SW480 (cell line): ENCODE measurements at places on chromosomes 5 and 9.

GRCh38 chr9:125932012-125932411, 184.8 kb downstream of the PBX3 start:
- peak; percentile 31 for DNase-seq

GRCh38 chr9:36891341-36891811, 142.7 kb downstream of the PAX5 start:
- DNase-seq: no peak

- no peak for DNase-seq
Measured at GRCh38 chr5:37569466-37569865, 190.3 kb downstream of the WDR70 start.

DNA sequence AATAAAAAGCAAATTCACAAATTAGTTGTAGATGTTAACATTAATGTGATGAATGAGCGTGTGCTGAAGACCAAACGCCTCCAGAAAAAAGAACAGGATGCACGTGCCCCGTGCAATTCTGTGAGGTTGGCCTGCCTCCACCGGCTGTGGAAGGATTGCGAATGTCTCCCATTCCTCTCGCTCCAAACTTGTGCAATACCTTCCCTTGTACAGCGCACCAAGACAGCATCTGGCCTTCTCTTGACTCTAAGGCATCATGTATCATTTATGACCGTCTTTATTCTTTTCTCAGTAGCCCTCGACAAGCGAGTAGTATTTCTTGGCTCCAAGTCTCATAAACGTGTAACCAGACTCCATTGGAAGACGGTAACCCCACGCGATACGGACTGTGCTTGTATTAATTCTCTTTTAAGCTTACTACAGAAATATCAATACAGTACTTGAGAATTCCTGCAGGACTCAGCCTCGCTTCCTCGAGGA, 1.5 kb upstream of the TESK1 start:
- no peak for DNase-seq

GRCh38 chr5:160539431-160539830, 117.8 kb downstream of the PTTG1 start:
- no peak for DNase-seq

DNA sequence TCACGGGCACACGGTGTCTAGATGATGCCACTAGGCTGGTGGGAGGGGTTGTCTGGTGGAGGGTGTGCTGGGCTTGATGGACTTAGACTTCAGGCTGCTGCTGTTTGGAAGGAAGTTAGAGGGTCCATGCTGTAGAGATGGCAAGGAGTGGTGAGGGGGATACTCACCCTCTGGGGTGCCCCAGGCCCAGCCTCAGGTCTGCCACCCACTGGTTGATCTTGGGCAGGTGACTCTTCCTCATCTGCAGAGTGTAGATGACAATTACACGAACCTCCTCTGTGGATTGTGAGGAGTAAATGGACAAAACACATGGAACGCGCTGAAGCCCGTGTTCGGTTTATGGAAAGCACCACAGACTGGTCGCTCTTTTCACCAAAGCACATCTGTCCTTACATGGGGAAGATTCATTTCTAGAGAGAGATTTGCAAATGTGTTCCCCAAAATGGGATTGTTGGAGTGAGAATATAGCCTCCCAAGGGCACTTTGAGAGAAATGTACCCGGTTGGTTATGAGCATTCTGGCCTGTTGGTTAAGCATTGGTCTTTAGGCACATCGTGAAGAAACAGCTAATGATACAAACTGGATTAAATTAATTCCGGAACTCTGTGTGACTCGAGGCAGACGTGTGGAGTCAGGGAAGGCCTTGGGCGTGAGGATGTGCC, 58.2 kb downstream of the ZNF618 start:
- DNase-seq: no peak

DNA sequence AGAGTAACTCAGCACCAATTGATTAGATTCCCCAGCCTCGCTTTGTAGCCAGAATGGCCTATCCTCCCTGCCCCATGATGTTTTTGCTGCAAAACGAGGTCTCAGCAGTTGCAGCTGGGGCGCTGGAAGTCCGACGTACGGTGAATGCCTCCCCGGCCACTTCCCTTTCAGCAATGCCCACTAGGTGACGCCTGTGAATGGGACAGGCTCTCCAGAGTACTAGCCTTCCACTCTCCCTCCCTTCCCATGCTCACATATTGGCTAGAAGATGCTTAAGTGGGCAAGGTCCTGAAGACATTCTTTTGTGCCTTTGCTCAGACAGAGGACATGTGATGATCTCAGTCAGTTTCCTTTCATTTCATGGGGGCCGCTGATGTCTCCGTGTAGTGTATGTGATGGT, 50.8 kb downstream of the DMRT2 start:
- peak; percentile 61 for DNase-seq

- DNase-seq: no peak
Measured at GRCh38 chr5:77832166-77832770, 56.1 kb upstream of the TBCA start.

GRCh38 chr9:77910194-77910621, 121.4 kb downstream of the GNAQ start:
- DNase-seq: no peak

- DNase-seq: no peak
Measured at GRCh38 chr9:109751253-109751652, 28.7 kb upstream of the PALM2AKAP2 start.
